ENCODE measurements at places on chromosomes 4 and X.

DNA sequence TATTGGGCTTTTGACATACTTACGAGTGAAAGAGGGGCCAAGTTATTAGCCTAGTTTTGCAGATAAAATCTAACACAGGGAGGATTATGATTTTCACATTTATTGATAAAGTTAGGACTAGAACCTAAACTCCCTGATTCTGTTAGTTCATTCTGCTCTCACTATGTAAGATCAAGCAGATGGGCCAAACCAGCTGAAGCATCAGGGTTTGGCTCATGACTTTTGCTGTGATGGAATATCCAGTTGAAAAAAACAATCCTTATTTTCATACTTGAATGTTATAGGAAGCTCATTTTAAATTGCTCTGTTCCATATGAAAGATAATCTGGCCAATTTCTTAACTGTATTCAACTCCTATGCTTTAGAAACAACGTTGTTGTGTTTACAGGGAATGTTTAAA, 21.2 kb downstream of the SPRY1 start:
- DNase-seq: no peak

DNA sequence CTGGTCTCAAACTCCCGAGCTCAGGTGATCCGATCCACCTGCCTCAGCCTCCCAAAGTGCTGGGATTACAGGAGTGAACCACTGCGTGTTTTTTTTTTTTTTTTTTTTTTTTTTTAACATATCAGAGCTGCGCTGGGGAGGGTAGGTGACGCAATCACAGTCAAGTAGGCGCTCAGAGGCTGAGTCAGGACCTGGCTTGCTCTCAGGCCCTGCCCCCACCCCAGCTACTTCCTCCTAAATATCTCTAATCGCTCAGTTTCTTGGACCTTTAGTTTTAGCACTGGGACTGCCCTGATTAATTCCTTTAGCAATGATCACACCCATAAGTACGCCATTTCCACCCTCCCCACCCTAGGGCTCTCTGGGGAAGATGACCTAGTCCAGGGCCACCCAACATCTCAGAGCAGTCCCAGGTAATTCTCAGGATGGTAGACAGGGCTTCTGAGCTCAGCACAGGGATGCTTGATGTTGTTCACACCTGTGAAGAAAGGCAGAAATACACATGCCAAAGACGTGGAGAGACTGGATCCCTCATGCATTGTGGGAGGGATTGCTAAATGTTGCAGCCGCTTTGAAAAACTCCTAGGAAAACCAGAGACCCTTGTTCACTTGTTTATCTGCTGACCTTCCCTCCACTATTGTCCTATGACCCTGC, 50.2 kb downstream of the DDX3X start:
- DNase-seq: no peak

DNA sequence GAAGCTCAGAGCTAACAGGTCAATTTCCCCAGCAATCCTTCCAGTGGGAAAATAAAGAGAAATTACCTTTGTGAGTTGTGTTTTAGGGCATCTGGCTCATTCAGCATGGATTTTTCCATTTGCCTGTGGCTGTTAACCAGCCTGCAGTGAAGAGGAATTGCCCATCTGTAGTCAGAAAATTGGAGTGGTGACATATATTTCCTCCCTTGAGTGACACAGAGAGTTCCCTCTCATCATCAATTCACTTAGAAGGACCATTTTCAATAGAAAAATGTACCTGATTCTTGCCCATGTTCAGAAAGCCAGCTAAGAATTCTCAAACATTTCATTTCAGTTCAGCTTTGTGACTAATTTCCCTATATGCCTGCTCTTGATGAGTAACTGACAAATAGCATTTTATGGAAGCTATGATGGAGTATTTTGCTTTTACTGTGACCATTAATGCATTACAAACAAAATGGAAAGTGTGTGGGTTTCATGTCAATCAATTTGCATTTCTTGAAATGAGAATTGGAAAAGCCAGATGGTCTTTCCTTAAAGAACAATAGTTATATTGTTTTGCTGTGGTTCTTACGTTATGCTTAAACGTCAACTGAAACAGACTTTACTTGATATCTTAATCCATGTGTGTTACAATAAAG, 155.8 kb downstream of the NWD2 start:
- no peak for DNase-seq

DNA sequence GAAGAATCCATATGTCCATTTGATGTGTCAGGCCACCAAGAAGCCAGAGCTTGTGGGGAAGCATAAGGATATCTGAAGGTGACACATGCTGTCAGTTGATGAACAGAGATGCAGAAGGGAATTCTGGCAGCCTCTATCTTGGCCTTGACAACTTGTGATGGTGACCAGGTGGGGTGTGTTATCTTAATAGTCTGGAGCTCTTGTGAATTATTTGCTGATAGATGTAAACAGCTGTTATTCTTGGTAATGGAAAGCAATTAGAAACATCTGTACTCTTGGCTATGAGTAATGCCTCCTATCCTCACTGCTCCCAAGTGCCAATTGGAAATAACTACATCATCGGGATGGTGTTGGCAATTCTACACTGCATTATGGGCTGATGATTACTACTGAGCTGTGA, 51.9 kb downstream of the NAA11 start:
- DNase-seq: no peak

- no peak for DNase-seq
Measured at GRCh38 chrX:114717921-114718320, 134.0 kb downstream of the HTR2C start.

- DNase-seq: no peak
Measured at GRCh38 chrX:21735038-21735767, 22.7 kb downstream of the SMPX start.

DNA sequence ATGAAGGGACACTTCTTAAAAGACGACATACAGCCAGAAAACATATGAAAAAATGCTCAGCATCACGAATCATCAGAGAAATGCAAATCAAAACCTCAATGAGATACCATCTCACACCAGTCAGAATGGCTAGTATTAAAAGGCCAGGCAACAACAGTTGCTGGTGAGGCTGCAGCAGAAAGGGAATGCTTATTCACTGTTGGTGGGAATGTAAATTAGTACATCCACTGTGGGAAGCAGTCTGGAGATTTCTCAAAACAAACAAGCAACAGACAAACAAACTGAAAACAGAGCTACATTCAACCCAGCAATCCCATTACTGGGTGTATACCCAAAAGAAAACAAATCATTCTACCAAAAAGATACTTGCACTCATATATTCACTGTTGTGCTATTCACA, 197.9 kb downstream of the EVC2 start:
- DNase-seq: no peak

GRCh38 chr4:38152305-38152704, 192.1 kb downstream of the PTTG2 start:
- no peak for DNase-seq

DNA sequence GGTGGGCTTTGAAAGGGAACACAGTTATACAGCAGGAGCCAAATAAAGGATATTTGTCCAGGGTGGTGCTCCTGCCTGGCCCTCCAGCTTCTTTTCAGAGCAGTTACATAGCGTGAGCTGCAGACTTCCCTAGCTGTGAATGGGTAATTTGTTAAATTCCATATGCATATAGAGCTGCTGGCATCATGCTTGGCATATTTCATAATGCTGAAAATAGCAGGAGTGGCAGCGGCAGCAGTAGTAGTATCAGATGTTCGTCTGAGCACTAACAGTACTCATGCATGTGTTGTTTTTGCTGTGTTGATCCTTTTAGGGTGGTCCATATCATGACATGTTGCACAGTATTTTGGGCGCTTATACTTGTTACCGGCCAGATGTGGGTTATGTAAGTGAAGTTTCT, 33.6 kb upstream of the TADA2B start:
- DNase-seq: no peak
